NCI-H748 treated with DMSO at 0.1 percent for 48 hours (cell line): ENCODE measurements at places on chromosomes 6 and 20.

DNA sequence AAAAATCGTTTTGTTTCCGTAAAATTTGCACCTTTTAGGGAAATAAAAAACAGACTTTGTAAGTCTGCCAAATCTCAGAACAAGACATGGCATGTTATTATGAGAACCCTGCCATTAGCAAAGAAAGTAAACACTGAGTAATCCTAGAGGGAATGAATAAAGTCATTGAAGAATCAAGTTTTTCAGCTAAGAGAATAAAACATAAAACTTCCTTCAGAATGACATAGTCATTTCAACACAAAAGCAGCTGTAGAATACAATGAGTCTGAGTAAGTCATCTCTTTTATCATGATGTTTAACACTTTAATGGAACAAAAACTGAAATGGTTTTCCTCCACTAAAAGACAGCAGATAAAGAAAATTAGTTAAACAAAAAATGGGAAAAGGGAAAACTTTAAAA is 10.3 kb upstream of the DST start:
- DNase-seq = no peak

GRCh38 chr6:112881828-112882780 is 535.0 kb downstream of the RFPL4B start:
- no peak for DNase-seq

DNA sequence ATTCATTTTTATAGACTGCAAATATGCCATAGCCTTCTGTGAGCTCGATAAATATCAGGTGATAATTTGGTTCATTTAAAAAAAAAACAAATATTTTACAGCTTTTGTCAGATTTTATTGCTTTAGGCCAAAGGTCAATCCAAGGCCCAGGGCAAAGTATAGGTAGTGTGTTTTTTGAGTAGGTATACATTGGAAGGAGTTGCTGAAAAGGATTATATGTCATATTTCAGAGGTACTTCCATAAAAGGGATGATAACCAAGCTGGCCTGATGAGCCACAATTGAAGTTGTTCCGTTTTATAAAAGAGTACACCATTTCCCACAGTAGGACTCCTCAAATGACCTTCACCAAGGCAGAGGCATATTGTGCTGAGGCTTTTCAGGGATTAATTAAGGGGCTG is 452.8 kb upstream of the FLRT3 start:
- DNase-seq = peak; percentile 92

- no peak for DNase-seq
These were observed 7.9 kb upstream of the TBPL1 start for GRCh38 chr6:133945158-133945557.

GRCh38 chr20:54661880-54662465 is 186.6 kb downstream of the DOK5 start:
- DNase-seq = no peak
